ENCODE measurements at places on chromosomes 3 and 15.

DNA sequence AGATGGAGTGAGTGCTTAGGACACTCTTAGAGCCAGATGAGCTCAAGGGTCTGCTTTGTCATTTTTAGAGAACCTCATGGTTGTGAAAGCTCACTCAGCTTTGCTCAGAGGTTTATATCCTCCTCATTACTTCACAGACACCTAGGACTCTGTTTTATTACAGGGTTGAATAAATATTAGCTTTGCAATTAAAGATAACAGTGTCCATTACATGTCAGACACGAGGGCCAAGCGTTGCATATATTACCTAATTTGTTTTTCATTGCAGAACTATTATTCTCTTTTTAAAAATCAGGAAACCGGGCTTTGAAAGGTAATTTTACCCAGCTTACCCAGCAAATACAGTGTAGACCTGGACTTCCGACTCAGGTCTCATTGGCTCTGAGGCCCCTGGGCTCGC lies 16.1 kb downstream of the MAP6D1 start:
- no peak for DNase-seq

GRCh38 chr3:69052472-69052898 lies 352 bp upstream of the TMF1 start:
- DNase-seq = no peak

GRCh38 chr3:129610276-129610675 lies 3.8 kb upstream of the PLXND1 start:
- no peak for DNase-seq

DNA sequence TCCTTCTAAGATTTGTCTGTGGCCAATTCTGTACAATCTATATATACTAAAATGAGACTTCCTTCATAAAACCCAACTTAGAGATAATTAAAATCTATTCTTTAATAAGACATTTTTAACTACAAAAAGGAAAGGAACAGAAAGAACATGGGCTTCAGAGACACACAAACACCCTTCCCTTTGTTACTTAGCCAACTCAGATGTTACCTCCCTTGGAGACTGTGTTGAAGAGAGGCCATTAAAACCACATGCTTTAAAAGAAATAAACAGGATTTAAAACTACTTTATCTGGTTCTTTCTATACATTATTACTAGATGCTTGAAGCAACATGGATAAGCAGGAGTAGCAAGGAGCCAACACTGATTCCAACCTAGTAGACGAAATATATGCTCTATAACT lies 42.0 kb downstream of the LRRFIP2 start:
- DNase-seq = no peak

DNA sequence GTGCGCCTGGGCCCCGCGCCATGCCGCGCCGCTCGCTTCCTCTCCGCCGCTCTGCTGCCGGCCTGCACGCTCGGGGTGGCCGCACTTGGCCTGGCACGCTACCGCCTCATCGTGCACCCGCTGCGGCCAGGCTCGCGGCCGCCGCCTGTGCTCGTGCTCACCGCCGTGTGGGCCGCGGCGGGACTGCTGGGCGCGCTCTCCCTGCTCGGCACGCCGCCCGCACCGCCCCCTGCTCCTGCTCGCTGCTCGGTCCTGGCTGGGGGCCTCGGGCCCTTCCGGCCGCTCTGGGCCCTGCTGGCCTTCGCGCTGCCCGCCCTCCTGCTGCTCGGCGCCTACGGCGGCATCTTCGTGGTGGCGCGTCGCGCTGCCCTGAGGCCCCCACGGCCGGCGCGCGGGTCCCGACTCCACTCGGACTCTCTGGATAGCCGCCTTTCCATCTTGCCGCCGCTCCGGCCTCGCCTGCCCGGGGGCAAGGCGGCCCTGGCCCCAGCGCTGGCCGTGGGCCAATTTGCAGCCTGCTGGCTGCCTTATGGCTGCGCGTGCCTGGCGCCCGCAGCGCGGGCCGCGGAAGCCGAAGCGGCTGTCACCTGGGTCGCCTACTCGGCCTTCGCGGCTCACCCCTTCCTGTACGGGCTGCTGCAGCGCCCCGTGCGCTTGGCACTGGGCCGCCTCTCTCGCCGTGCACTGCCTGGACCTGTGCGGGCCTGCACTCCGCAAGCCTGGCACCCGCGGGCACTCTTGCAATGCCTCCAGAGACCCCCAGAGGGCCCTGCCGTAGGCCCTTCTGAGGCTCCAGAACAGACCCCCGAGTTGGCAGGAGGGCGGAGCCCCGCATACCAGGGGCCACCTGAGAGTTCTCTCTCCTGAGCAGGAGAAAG lies 951 bp downstream of the GPR62 start:
- DNase-seq = no peak

DNA sequence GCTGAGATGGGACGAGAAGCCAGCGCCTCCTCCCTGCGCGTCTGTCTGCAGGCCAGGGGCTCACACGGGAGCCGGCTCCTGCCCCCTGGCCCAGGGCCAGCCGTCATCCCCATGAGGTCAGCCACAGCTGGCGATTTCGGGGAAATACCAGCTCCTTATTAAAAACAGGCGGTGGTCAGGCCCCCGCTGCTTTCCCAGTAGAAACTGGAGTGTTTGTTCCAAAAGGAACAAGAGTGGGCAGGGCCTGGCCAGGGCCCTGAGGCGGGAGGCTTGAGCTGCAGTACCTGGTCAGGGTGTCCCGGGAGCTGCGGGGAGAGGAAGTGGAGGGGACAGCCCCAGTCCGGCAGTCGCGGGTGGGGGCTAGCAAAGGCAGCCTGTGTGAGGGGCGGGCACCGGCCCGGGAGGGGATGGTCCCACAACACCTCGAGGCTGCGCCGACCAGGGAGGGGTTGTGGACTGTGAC lies 17.8 kb downstream of the MYL3 start:
- no peak for DNase-seq

DNA sequence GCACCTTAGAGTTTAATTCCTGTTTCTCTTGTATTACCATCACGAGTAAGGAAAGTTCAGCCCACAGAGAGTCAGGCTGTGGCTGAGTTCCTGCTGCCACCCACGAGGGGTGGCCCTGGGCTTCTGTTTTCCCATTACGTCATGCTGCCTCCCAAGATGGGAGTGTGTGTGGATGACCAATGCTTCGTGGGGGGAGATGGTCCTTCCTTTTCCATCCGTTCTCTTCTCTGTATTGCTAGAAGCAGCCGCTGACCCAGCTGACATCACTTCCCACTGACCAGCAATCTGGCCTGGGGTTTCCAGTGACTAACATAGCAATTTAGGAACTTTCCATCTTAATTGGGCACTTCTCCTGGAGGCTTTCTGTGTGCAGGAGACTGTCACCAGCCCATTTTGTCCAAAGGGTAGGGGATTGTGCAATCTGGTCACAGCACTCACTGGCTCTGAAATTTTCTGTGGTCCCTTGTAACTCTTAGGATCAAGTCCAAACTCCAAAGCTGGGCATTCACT lies 9.3 kb downstream of the IRAK2 start:
- DNase-seq = no peak

DNA sequence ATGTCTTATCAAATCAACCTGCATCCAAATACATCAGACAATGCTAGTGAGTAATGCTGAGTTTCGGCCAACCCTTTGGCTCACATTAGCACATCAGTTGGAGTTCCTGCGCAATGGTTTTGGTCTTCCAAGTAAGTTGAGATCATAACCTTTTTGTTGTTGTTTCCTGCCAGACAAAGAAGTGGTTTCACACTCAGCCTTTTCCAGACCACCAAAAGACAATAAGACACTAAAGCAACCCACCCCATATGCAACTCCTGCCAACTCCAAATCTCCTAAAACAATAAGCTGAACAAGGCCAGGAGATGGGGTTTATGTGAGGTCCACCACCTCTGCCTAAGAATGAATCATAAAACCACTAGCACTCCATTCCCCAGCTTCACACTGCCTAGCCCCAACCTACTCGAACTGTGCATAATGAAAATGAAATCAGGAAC lies 177.0 kb downstream of the ERC2 start:
- DNase-seq = no peak

DNA sequence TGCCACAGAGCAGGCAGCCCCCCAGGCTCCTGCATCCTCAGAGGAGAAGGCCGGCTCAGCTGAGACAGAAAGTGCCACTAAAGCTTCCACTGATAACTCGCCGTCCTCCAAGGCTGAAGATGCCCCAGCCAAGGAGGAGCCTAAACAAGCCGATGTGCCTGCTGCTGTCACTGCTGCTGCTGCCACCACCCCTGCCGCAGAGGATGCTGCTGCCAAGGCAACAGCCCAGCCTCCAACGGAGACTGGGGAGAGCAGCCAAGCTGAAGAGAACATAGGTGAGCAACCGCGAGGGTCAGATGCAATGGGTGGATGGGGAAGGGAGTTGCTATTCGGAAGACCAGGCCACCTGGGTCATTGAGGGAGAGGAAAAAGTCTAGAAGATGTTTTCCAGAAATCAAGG lies 53.0 kb downstream of the GAP43 start:
- no peak for DNase-seq
